ENCODE measurements at places on chromosomes 2 and 18.

GRCh38 chr2:239256350-239256743 lies 144.5 kb downstream of the HDAC4 start:
- no peak for DNase-seq

DNA sequence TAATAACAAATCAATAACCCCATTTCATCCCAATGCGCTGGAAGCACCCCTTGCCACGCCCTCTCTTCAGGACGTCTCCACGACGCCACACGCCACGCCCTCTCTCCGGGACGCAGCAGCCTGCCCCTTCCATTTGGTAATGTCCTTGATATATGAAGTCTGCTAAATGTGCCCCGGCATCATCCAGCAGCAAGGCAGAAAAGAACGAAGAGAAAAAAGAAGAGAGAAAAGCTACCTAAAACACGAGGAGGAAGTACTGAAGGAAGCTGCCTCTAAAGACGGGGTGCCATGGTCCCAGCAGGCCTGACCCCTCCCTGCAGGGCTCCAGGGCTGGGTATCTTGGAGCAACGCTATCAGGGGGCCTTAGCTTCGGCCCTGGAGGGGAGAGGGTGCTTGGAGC lies 41.8 kb downstream of the CNGA3 start:
- no peak for DNase-seq

DNA sequence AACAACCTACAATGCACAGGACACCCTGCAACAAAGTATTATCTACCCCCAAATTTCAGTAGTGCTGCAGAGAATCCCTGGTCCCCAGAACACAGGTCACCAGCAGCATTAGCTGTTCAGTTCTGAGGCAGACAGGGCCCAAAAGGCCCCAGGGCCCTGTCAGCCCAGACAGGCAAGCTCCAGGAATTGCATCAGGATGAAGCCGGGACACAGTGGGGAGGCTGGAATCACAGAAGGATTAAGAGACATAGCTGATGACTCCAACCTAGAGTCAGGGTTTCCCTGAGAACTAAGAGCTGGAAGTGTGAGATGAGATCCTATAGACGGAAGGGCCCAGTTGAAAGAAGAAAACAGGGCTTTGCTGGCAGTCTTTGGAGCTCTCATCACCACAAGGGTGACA lies 148.1 kb downstream of the GALNT14 start:
- DNase-seq: no peak

GRCh38 chr2:182077448-182078142 lies 91.9 kb downstream of the PPP1R1C start:
- peak; percentile 81 for DNase-seq

GRCh38 chr2:168401771-168402170 lies 54.3 kb upstream of the CERS6 start:
- no peak for DNase-seq

GRCh38 chr2:196915507-196916189 lies 10.9 kb downstream of the PGAP1 start:
- no peak for DNase-seq

GRCh38 chr2:173969886-173970285 lies 4.7 kb upstream of the SP3 start:
- no peak for DNase-seq

DNA sequence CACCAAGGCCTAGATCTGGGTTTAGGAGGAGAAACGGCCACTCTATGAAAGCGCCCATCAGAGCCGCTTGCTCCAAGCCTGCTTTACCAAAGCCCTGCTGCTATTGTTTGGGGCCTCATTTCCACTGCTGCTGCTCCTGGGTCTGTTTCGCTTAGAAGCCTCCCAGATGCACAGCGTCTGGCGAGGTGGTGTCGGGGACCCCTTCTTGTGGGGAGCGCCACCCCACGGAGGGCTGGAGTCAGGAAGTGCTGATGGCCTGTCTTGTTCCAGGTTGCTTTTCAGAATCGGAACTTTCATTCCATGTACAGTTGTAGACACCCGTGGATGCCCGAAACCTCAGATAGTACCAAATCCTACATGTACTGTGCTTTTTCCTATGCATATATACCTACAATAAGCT lies 204.9 kb upstream of the TWIST2 start:
- DNase-seq: no peak

DNA sequence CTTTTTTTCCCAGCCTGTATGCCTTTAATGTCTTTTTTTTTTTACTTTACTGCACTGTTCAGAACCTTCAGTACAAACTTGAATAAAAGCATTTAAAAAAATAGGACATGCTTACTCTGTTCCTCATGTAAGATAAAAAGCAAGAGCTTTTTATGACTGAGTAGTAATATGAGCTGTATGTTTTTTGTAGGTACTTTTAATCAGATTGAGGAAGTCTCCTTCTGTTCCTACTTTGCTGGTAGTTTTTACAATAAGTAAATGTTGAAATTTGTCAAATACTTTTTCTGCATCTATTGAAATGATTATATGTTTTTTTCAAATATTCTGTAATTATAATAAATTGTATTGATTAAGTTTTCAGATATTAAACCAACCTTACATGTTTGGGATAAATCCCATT lies 189.8 kb downstream of the FAM210A start:
- DNase-seq: no peak

- no peak for DNase-seq
Observed at GRCh38 chr2:134351899-134352298, 98.0 kb downstream of the MGAT5 start.

DNA sequence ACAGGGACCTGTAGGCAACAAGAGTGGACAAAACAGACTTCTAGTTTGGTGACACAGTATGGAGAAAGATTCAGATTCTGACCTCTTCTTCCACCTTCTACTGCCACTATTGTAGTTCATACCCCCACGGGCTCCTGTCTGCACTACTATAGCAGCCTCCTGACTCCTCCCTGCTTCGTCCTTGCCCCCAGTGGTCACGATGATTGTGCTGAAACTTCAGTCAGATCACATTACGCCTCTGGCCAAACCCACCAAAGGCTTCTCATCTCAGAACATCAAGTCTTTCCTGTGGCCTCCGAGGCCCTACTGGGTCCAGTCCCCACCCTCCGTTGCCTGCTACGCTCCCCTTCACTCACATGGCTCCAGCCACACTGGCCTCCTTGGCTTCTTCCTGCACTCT lies 147.6 kb downstream of the CYP26B1 start:
- no peak for DNase-seq

DNA sequence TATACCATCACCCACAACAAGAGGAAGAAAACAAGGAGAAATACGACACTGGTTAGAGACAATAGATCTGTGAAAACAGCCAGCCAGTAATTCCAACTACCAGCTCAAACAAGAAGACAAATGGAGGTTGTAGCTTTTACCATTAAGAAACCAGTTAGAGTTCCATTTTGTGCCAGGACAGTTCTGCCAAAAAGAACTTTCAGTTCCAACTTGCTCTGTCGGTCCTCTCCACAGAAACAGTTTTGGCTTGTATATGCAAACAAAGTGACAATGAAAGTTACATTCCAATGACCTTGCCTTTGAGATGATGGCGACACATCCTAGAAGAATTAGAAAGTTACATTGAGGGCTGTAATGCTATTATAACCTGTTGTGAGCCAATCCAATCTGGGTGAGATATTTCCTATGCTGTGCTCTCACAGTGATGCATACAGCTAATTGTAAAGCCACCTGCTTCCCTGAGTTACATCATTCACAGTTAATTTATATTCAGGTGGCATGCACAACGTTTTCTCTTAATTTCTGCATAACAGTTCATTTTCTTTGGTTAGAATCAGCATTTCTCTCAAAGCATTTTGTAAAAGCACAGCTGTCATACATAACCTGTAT lies 1378.4 kb upstream of the PIK3C3 start:
- no peak for DNase-seq

- peak; percentile 60 for DNase-seq
Observed at GRCh38 chr18:12744103-12744502, 41.3 kb downstream of the PSMG2 start.

DNA sequence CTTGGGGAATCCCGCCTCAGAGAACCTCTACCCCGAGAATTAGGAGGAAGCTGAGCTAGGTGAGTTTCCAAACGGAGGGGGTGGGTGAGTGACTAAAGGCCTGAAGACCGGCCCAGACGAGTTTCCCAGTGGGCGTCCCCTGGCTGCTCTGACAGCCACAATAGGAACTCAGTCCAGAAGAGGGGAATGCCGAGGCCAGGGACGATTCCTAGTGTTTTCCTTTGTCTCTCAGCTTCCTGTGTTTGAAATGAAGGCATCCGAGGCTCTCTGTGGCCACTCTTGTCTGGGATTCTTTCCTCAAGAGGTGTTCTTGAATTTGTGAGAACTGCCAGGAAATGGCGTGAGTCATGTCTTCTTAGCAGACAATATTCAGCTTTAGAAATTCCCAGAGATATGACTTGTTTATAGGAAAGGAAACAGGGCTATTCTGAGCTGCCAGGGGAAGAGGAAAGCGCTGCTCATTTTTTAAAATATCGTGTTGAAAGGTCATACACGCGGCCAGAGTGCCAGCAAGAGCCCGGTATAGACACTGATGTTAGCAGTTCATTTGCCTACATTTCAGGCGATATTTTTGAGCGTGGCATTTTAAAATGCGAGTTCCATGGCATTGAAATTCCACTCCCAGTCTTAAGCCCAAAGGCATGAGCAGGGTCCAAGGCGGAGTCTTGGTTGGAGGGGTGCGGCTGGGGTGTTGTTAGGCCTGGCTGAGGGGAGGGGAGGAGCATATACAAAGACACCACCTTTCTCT lies 169.1 kb upstream of the KLF7 start:
- peak; percentile 66 for DNase-seq

GRCh38 chr2:184304006-184304405 lies 294.3 kb upstream of the ZNF804A start:
- no peak for DNase-seq

DNA sequence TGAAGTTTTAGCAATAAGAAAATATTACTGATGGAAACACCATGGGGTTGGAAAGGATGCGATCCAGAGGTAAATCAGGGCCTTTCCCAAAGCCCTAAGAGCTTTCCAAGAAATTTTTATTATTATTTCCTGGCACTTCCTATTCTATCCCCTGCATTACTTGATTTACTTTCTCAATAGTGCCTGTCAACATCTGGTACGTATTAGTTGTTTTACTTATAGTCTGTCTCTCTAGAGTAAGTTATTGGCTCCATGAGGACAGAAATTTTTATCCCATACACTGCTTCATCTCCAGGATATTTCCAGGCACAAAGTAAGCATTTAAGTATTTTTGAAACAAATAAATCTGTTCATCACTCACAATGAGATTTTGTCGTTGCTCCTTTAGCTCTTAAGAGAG lies 18.1 kb downstream of the PPP4R1 start:
- peak; percentile 55 for DNase-seq

DNA sequence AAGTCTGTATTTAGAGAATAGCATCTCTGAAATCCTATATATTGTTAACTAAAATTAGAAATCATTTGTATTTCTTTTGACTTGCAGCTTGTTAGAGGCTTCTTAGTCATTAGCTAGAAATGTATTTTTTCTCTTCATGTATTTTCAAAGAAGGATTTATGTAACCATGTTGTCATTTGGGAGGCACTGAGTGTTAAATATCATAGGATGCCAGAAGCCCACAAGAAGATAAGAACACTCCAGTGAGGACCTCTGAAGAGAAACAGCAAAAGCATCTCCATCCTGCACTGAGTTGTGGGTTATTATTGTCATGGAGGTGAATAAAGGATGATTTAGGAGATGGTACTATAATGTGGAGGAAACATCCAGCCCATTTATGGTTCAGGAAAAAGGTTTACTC lies 93.5 kb downstream of the UBE2E3 start:
- no peak for DNase-seq

GRCh38 chr2:9360701-9361100 lies 62.6 kb downstream of the ITGB1BP1 start:
- DNase-seq: no peak

- DNase-seq: no peak
Observed at GRCh38 chr2:236597629-236598028, 28.0 kb downstream of the ACKR3 start.

GRCh38 chr2:101558740-101559525 lies 84.0 kb upstream of the RFX8 start:
- peak; percentile 75 for DNase-seq

- peak; percentile 7 for DNase-seq
Observed at GRCh38 chr2:32427672-32428610, 71.1 kb downstream of the BIRC6 start.

DNA sequence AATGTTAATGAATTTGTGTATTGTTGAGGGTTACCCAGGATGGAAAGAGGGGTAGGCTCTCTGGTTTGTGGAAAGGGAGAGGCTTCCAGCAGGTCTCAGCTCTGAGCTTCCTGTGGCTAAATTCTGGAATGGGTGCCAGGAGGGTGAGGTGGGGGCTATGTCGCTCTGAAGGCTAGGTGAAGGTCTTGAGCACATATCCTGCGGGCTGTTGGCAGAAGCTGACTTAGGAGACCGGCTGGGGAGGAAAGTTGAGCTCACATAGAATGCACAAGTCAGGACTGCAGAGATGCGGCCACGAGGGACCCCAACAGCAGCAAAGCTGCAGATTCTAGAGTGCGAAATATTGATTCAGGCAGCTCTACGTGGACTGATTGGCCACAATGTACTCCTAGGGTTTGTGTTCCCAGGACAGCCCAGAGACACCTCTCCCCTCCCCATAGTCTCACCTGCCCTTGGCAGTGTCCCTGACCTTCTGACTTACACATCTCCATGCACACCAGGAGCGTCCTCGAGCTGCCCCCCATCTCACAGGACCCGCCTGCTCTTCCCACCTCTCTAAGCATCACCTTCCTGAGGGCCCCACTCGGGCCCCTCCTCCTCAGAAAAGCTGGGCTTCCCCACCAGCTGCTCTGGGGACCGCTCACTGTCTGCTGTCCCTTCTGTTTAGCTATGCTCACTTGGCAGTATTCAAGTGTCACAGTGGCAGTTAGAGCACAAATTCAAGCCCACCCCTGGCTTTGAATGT lies 72.6 kb downstream of the ALK start:
- DNase-seq: no peak

- DNase-seq: no peak
Observed at GRCh38 chr2:183390109-183390508, 265.9 kb downstream of the NUP35 start.

GRCh38 chr18:28468901-28469300 lies 292.0 kb upstream of the CDH2 start:
- DNase-seq: no peak

- DNase-seq: no peak
Observed at GRCh38 chr2:235827585-235827992, 333.7 kb downstream of the AGAP1 start.

- DNase-seq: no peak
Observed at GRCh38 chr18:25957017-25957416, 133.4 kb downstream of the SS18 start.

- DNase-seq: no peak
Observed at GRCh38 chr2:185695711-185696235, 42.8 kb upstream of the FSIP2 start.

- no peak for DNase-seq
Observed at GRCh38 chr2:159002462-159003111, 34.1 kb downstream of the TANC1 start.

DNA sequence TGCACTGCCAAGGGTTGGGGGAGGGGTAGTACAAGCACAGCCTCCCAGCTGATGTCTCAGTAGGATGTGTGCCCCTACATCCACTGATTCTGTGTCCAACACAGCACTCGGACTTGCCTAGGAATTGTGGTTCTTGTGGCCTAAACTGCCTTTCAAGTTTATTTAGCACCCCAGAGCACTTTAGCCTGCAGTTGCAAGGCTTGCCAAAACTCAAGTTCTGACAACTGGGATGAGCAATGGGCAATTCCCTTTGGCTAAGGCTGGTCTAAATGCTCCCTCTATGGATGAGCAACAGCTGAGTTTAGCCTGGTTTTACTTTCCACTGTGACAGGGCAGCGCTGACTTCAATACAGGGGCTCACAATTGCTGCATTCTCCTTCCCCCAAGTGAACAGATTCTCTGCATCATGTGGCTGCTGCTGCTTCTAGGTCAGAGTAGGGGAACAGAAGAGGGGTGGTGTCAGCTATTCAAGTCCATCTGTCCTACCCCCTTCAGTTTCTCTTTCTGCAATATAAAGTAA lies 471.5 kb downstream of the PIK3C3 start:
- no peak for DNase-seq

- DNase-seq: peak; percentile 43
Observed at GRCh38 chr18:44036501-44036900, 644.2 kb upstream of the SETBP1 start.
